Parietal lobe (tissue), 2 donors: ENCODE measurements at places on chromosomes 3 and 15. TPM values are rescaled to one million over a fixed set of nuclear protein-coding genes. Genes with fewer than 3 reads are reported as not detected.

Gene CPLX3
- 1.6 TPM for total RNA-seq

Gene EPHA3
- 208 TPM for total RNA-seq

Gene GOLGA8N
- 3.1 TPM for total RNA-seq

Gene TNNC1
- total RNA-seq: not detected

Gene GLT8D1
- 68.5 TPM for total RNA-seq

Gene GHSR
- not detected for total RNA-seq

Gene PATL2
- 3.4 TPM for total RNA-seq

Gene FLNB
- total RNA-seq: 50.4 TPM

Gene RETNLB
- not detected for total RNA-seq

Gene TRIM42
- not detected for total RNA-seq

Gene SLC24A5
- total RNA-seq: not detected

Gene TMEM108
- 54.1 TPM for total RNA-seq

Gene ARPP19
- 140 TPM for total RNA-seq

Gene MAPKAPK3
- total RNA-seq: 5.3 TPM

Gene LRRFIP2
- total RNA-seq: 109 TPM

Gene FMN1
- total RNA-seq: 4.7 TPM

Gene SEMA3F
- 11.3 TPM for total RNA-seq

Gene IL17RB
- total RNA-seq: 2.2 TPM

Gene FGF7
- 0.94 TPM for total RNA-seq

Gene CELSR3
- total RNA-seq: 67.9 TPM

Gene MEGF11
- total RNA-seq: 3.8 TPM

Gene SCG5
- 134 TPM for total RNA-seq

Gene SERPINI1
- 95.8 TPM for total RNA-seq

Gene WWTR1
- 11.0 TPM for total RNA-seq

Gene IL16
- total RNA-seq: 1.3 TPM

Gene DAZL
- total RNA-seq: not detected

Gene ISL2
- not detected for total RNA-seq

Gene GABRR3
- total RNA-seq: not detected

Gene GBE1
- total RNA-seq: 26.9 TPM

Gene ACSBG1
- total RNA-seq: 4.1 TPM

Gene IQCH
- total RNA-seq: 2.8 TPM

Gene SLC22A14
- total RNA-seq: 1.3 TPM

Gene C3orf22
- not detected for total RNA-seq

Gene NPAP1
- total RNA-seq: 0.94 TPM

Gene CPN2
- total RNA-seq: not detected

Gene GOLGA8K
- total RNA-seq: 2.5 TPM

Gene TRH
- 1.6 TPM for total RNA-seq

Gene NAALADL2
- total RNA-seq: 15.7 TPM

Gene SH2D7
- not detected for total RNA-seq

Gene ARPIN
- total RNA-seq: 21.6 TPM

Gene OXSM
- 9.1 TPM for total RNA-seq

Gene GNAT1
- not detected for total RNA-seq

Gene MME
- 5.9 TPM for total RNA-seq

Gene TRANK1
- total RNA-seq: 20.0 TPM

Gene GABRB3
- total RNA-seq: 135 TPM

Gene TAGLN3
- 141 TPM for total RNA-seq

Gene TUSC7
- not detected for total RNA-seq

Gene SLC7A14
- total RNA-seq: 5.6 TPM

Gene KBTBD12
- total RNA-seq: 3.8 TPM

Gene ROBO2
- 526 TPM for total RNA-seq

Gene PLAAT1
- total RNA-seq: 7.8 TPM

Gene HESX1
- not detected for total RNA-seq

Gene PIGZ
- total RNA-seq: 9.1 TPM

Gene ROPN1B
- 0.94 TPM for total RNA-seq

Gene CPNE4
- total RNA-seq: 12.2 TPM

Gene GABRG3
- 23.8 TPM for total RNA-seq

Gene SLITRK3
- 4.7 TPM for total RNA-seq
